ENCODE measurements at places on chromosomes 2 and 18.

GRCh38 chr2:38176619-38177021 lies 100.7 kb upstream of the CYP1B1 start:
- no peak overlapping the region for H3K4me3 ChIP-seq
- no peak overlapping the region for H3K27ac ChIP-seq
- H3K4me1 ChIP-seq = peaks cover 3% of the 10 kb centered on the region
- peaks cover 4% of the 10 kb centered on the region for H3K27me3 ChIP-seq
- no peaks in the 10 kb centered on the region for H3K36me3 ChIP-seq
- DNase-seq = no peak

DNA sequence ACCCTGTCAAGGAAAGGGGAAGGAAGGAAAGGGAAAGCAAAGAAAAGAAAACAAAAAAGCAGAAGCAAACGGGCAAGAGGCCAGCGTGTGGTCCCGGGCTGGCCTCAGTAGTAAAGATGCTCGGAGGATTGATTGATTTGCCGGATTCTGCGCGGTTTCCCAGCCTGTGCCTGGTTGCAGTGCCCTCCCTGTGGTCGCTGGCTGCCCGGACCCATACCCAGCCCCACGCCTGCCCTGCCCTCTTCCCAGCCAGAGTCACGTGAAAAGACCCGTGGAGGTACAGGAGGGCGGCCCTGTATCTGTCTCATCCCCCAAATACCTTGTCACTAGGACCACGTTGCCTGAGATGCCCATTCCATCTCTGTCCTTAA lies 55.1 kb upstream of the IMP4 start:
- H3K27me3 ChIP-seq = peaks cover 14% of the 10 kb centered on the region
- no peaks in the 10 kb centered on the region for H3K36me3 ChIP-seq
- no peak for DNase-seq
- H3K27ac ChIP-seq = no peak overlapping the region
- no peak overlapping the region for H3K4me3 ChIP-seq
- no peaks in the 10 kb centered on the region for H3K4me1 ChIP-seq

DNA sequence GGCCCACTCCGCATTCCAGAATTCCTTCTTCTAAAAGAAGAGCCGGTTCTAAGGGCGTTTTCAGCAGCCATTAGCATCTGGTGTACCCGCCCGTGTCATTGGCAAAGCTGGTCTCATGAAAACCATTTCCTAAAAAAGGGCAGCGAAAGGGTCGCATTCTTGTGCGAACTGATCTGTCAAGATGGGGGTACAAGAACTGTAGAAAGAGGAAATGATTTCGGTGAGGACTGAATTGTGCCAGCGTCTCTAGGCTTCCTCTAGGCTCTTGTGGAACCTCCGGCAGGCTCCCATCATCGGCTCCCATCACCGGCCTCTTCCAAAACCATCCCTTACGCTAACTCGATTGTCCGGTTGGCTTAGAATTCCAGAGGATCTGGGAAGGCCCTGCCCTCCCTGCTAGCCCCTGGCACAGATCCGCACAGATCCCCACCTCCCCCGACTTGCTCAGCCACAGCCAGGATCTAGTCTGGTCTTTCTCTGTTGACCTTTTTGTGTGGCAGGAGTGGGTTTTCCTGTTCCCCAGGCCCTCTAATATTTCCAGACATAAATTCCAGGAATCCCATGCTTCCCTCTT lies 1.3 kb downstream of the RAB31 start:
- H3K4me1 ChIP-seq = peaks cover 12% of the 10 kb centered on the region
- no peak overlapping the region for H3K27ac ChIP-seq
- no peaks in the 10 kb centered on the region for H3K36me3 ChIP-seq
- H3K4me3 ChIP-seq = peak overlapping the region; percentile 68
- H3K27me3 ChIP-seq = no peaks in the 10 kb centered on the region

- H3K27me3 ChIP-seq = no peaks in the 10 kb centered on the region
- peaks cover 20% of the 10 kb centered on the region for H3K4me1 ChIP-seq
- DNase-seq = no peak
These were observed 25.6 kb upstream of the CASP8 start for GRCh38 chr2:201234663-201235135.

- DNase-seq = peak; percentile 34
- peaks cover 9% of the 10 kb centered on the region for H3K4me1 ChIP-seq
- no peak overlapping the region for H3K27ac ChIP-seq
- H3K36me3 ChIP-seq = no peaks in the 10 kb centered on the region
These were observed 888 bp upstream of the ADCY3 start for GRCh38 chr2:24920809-24921441.

All from A673 (cell line).